ENCODE measurements at places on chromosomes 4 and X.

- DNase-seq = peak; percentile 4
Measured at GRCh38 chrX:103797691-103798090, 21.1 kb downstream of the PLP1 start.

DNA sequence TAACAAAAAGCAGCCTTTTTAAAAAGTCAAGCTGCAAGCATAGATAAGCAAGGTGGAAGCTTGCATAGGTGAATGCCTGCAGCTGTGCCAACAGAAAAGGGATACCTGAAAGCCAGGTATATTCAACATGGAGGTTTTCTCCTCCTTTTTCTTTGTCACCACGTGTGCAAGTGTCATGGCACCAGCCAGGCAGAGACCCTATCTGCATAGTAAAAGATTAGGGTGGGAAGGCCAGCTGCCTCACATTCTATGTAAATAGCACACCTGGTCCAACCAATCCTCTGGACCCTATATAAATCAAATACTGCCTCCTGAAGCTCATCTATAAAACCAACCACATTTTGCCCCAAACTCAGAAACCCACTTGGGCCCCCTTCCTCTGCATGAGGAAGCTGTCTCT, 28.0 kb upstream of the PLK4 start:
- no peak for DNase-seq

GRCh38 chr4:182205306-182205705, 37.9 kb upstream of the TENM3 start:
- DNase-seq = no peak

DNA sequence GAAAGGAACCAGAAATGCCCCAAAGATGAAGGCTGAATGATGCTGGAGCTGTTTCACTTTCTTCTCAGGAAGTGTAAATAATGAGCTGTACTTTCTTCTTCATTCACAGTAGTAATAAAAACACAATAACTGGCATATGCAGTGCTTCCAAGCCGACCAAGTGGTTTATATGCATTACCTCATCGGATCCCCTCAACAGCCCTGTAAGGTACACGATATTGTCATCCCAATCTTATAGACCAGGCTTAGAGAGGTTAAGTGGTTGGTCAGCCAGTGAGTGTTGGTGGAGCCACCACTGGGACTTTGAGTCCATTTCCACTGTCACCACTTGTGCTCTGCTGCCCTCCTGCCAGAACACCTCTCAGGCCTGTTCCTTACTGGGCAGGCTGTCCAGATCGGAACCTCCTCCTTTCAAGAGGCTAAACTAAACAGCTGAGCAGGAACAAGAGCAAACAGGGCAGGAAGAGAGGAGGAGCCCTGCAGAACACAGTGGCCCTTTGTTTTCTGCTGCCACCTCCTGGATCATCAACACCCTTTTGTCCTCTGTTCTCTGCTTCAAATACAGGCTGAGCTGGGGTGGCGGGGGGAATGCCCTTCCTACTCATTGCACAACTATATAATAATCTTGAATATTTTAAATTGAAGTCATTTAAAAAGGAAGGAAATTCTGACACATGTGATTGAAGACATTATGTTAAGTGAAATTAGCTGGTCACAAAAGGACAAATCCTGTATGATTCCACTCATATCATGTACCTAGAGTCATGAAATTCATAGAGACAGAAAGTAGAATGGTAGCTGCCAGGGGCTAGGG, 112.5 kb upstream of the ATP6AP2 start:
- DNase-seq = peak; percentile 47

DNA sequence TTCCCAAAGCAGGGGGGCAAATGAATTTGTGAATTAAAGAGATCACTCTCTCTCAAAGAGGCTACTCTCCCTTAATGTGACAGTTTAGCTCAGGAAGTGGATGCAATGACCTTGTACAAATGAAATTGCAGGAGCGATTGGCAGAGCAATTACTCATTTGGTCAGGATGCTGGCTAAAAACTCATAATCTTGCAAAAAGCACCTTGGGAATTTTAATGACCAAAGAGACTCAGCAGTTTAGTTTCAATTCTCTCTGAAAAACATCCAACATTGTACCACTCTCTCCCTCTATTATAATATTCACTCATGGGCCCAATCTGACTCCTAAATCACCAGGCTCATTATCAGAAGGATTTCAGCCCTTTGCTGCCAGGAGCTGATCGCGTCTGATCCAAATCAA, 26.1 kb downstream of the PDGFC start:
- no peak for DNase-seq

- DNase-seq = no peak
Measured at GRCh38 chr4:77662396-77662795, 56.8 kb downstream of the CXCL13 start.

DNA sequence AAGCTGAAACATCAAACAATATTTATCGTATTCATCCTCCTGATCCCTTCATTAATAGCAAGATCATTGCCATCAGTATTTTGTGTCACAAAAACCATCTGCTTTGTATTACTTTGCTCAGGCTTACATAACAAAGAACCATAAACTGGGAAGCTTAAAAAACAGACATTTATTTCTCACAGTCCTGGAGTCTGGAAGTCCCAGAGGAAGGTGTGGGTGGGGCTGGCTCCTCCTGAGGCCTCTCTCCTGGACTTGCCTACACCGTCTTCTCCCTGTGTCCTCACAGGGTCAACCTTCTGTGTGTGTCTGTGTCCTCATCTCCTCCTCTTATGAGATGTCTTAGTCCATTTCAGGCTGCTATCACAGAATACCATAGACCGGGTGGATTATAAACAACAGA, 61.3 kb upstream of the MXRA5 start:
- no peak for DNase-seq

DNA sequence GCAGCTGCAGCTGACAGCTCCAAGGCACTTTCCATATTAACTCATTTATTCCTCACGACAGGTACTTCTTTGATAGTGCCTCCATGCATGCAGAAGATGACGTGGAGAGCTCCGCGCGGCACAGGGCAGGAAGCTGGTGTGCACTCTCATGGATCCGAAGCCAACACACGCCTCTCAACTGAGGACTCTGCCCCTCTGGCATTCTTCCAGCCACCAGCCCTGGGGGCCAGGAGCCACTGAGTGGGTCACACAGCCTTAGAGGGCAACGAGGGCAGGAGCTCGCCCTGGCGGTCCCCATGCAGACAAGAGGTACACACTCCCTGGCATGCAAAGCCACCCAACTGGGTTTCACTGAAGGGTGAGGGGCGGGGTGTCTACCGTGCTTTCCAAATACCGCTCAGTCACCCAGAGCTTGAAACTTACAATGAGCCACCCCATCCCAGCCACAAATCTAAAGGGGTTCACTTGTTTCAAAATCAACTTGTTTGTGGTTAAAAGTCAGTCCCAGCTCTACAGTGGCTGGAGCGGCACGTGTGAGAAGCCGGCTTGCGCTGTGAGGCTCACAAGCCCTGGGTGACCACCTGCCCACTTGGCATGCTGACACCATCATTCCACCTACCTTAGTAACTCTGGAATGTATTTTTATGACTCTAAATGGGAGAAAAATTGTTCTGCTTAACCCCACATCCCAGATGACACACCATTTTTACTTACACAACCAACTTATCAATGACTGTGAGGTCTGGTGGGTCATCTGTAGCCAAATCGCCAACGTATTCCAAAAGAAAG, 16.2 kb downstream of the NOP14 start:
- DNase-seq = no peak

DNA sequence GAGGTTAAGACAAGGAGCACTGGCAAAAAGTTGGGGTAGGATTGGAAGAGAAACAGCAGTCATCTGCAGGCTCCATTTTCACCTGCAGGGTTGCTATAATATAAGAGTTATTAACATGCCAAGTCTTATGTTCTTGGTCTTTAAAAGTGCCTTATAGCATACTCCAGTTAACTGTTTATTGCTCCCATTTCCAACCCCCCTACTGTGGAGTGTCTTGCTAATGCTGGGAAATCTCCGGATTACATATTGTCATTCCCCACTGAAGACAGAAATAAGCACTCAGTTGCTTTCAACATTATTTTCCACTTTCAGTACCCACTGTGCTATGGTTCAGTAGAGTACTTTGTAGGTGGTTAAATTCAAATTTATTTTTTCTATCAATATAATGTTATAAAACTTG, 1014.3 kb downstream of the RPA4 start:
- no peak for DNase-seq

GRCh38 chr4:43754566-43754965, 694.0 kb downstream of the KCTD8 start:
- DNase-seq = no peak

DNA sequence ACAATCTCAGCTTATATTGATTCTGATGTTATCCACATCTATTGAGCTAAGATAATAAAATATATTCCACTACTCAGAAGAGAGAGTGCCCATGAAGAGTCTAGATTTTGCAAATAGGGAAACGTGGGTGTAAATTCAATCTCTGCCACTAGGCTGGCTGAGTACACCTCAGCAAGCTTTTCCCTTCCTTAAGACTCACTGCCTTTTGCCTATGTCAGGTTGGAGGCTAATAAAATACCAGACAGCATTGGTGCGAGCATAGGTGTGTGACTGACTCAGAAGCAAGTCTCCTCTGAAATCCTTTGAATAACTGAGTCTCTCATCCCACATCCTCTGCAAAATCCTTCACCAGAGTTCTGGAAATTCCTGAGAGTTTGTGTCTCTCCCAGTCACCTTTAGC, 405.4 kb upstream of the CPEB2 start:
- DNase-seq = no peak

- no peak for DNase-seq
Measured at GRCh38 chrX:103233263-103233662, 18.4 kb downstream of the BEX4 start.

DNA sequence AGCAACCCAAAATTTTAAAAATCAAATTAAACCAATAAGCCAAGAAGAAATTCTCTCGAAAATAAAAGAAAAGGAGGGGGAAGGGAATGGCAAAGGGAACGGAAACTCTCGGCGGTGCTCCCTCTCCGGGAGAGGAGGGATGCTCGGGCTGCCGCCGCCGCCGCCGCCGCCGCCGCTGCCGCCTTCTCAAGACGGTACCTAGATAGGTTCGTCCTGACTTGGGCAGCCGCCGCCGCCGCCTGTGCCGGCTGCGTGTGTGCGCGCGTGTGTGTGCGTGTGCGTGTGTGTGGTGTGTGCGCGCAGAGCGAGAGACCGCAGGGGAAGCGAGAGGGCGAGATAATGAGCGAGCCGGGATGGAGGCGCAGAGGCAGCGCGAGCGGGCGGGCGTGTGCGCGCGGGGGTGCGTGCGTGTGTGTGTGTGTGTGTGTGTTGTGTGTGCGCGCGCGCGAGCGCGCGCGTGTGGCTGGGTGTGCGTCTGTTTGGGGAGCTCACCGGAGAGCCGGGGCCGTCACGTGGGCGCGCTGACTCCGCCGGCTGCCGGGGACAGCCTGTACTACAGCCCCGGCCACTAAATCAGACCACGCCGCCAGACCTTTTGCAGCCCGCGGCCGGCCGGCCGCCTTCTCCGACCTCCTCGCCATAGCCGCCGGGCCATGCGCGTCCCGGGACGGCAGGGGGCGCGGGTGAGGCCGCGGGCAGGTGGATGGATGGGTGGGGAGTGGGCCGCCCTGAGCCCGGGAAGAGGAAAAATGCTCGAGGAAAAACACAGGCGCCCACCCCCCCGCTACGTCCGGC, 111.6 kb downstream of the DHX15 start:
- peak; percentile 77 for DNase-seq

DNA sequence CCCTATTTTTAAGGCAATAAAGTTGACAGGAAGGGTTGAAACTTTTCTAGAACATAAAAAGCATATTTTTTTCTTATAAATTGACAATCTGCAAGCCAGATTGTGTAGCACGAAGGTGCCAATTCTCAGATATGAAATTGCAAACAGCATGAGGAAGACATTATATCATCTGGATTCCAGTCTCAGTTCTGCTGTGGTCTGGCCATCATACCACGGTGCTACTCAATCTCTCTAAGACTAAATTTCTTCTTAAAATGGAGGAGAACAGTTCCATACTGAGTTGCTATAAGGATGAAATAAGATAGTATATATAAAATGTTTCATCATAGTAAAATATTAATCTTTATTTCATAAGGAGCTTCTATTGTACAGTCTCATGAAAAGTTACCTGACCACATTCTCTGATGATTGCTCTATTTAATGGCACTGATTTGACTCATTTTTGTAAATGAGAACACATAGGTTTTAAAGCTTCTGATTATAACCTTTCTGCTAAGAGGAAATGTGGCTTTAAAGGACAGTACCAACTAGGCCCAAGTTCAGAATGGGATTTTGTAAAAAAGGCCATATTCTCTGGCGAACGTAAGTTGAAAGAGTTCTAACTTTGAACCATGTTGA, 127.9 kb downstream of the SHROOM3 start:
- peak; percentile 63 for DNase-seq

GRCh38 chrX:22347491-22347890, 74.8 kb downstream of the CBLL2 start:
- no peak for DNase-seq

- no peak for DNase-seq
Measured at GRCh38 chr4:6606465-6607235, 31.7 kb downstream of the MAN2B2 start.

GRCh38 chr4:32429151-32429550, 1709.0 kb downstream of the PCDH7 start:
- no peak for DNase-seq

DNA sequence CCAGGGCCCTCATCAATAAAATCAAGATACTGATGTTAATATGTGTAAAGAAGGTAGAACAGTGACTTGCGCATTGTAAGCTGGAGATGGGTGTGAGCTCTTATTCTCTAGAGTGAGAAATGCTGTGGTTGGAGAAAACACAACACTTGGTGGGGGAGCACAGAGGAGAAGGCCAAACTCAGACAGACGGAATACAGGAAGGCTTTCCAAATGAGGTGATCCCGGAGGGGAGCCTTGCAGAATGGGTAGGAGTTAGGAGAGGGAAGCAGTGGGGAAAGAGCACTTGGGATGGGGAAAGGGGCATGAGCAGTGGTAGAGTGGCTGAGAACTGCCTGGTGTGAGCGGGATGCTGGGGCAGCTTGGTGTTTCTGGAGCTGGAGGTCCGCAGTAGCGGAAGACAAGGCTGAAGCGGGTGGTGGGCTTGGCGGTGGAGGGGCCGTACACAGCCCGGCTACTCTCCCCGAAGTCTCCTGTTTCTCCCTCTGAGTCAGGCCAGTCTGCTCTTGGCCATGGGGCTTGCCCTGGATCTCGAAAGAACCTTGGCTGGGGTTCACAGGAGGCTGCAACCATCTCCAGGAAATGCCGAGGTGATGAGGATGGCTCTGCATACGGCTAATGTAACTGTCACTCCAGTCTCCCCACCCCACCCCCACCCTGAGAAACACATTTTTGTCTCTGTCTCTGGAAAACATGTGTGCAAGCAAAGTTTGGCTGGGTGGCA, 11.3 kb upstream of the PLAC1 start:
- peak; percentile 97 for DNase-seq
